ENCODE measurements at places on chromosomes 12 and 14.
A peak's percentile ranks its signal among the peaks of the same experiment; 100 is the strongest.

DNA sequence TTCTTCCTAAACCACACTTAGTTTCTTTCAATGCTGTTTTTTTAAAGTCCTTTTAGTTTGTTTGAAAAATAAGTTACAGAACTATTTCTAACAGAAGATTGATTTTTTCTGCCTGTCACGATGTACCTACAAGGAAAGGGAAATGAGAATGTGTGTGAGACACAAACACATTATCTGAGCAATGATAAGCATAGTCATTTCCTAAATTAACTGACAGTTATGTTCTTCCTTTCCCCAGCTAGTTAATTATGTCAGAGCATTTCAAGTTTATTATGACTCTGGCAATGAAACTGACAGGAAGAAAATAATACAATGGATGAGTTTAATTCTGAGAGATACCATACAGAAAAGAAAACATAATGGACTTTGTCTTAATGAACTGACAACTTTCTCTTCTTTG lies 21.3 kb upstream of the LDHB start:
- no peak for DNase-seq

DNA sequence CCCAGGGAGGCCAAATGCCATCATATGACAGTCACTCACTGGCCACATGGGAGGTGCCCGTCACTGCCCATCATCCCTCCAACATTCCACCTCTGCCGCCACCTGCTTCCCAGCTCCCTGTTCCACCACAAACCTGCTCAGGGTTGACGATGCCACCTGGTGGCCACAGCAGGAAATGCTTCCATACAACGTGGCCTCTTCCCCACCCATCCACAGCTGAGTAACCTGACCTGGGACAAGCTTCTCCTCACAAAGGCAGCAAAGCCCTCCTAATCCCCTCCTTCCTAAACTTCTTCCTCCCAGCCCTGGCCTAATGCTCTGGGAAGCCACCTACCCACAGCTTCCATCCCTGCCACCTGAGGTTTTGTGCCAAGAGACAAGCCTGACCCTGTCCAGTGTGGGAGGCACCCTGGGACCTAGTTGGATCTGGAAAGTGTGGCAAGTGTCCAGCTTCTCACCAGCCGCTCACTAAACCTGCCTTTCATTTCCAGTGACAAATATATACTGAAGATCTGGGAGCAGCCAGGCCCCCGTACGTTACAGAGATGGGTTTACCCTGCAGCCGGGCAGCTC lies 4.3 kb downstream of the DEGS2 start:
- peak; percentile 81 for DNase-seq

GRCh38 chr12:18443768-18444437 lies 182.6 kb downstream of the PIK3C2G start:
- DNase-seq: no peak

DNA sequence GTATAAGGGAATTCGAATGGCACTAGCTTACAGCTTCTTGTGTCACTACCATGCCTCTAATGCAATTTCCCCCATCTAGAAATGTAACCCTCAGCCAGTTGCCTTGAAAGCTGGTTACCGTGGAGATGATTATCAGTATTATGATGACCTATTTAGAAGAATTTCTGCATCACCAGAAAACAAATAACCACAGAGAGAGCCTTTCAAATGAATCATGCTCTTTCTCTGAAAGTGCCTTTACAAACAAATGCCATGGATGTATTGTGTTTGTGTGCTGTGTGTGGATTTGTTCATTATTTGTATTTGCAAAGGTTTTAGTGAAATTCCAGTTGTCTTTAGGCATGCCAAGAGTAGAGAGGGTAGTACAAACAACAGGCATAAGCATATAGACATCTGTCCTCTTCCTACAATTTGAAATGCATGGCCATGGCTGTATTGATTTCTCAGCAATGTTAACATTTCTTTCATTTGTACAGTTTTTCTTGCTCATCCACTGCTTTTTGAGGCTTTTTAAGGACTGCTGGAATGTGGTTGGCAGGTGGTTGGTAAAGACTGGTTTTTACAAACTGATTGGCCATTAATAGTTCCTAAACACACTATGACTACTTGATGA lies 266.5 kb downstream of the PAWR start:
- DNase-seq: no peak

DNA sequence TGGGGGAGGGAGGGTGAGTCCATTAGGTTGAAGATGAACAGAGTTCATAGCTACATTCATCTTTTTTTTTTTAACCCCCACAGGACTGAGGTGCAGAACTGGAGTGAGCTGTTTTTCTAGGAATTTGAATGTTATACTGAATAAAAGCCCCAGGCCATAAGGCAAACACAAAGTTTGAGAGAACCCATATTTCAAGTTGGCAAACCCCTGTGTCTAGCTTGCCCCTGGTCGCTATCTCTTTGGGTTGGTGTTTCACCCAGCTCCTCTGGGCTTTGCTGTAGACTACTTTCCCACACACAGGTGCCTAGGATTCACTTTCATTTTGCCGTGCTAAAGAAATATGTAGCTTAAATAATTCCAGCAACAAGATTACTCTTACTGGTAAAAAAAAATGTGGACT lies 5.2 kb upstream of the LMO3 start:
- DNase-seq: no peak

DNA sequence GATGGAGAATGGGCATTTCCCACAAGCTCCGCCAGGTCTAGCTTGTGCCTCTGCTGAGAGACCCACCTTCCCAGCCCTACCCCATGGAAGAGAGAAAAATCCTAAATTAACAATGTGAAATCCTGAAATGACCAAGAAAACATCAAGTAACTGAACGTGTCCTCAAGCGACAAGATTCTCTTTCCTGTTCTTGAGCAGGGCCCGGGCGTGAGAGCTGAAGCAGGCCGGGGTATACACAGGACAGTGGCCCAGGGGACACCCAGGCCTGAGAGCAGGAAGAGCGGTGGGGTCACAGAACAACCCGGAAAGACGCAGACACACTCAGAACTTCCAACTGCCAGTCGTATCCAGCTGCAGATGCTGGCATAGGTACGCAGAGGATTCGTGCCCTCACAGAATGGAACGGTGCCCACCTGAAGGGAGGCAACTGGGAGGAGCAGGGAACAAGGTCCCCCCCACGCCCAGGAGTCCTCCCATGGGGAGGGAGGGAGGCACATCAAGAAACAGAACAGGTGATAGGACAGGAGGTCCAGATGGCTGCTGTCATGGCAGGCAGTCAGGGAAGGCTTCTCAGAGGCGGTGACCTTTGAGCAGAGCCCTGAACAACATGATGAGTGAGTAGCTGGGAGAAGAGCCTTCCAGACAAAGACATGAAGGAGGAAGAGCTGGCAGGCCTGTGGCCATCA lies 9.1 kb downstream of the RIMBP2 start:
- no peak for DNase-seq

GRCh38 chr14:45811155-45811554 lies 558.2 kb upstream of the MIS18BP1 start:
- DNase-seq: no peak

DNA sequence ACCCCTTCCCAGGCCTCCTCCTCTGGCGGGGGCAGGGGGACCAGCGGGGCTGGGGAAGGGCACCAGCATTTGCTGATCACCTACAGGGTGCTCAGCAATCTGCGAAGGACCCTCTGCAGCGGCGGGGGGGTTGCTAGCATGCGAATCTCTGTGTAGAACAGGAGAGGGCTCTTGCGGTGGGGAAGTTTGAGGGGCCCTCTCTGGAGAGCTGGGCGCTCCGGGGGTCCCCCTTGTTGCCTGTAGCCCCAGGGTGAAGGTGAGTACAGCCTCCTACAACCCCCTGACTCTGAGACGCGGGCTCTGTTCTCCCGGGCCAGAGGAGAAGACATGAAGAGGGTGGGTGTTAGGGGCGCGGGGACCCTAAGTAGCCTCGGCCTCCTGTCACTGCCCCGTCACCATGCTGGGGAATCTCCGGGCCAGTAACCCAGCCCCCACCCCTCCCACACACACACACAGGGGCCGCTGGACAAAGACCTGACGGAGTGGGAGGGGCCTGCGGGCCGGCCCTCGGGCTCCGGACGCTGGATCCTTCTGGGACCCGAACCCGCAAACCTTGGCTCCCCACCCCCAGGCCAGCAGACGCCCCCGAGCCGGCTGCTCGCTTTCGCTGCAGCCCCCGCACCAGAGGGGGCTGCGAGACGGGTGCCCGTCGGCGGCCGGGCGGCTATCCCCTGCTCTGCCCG lies 734 bp downstream of the FIGNL2 start:
- DNase-seq: no peak

GRCh38 chr12:82470906-82471512 lies 112.7 kb downstream of the METTL25 start:
- DNase-seq: no peak
